Activated effector memory CD4-positive, alpha-beta T cell treated with anti-CD3 and anti-CD28 coated beads, Interleukin-2, amount 50 U/mL, for 16 hours (primary cell): ENCODE measurements at places on chromosomes 6 and 20.

DNA sequence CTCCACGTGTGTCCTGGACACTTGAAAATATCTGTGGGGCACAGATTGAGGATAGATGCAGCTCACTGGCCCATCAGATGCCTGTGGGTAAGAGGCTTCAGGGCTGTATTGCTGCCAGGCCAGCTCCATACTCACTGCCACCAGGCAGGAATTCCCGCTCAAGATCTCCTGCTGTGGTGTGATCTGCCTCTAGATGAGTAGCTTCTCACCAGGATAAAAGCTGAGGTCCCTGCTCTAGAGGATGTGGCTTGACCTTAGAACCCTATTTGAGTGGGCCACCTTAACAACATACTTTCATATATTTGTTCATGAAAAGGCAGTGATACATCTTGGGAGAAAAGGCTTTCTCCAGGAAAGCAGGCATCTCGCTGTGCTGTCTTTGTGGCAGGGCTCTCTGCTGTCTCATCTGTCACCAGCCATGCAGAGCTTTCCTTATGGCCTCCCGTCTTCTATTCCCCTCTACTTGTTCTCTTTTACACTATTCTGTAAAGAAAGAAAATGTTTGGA is 165.7 kb upstream of the RNF217 start:
- DNase-seq = no peak

- DNase-seq = no peak
These were observed 74.1 kb downstream of the HFE start for GRCh38 chr6:26161322-26161721.

DNA sequence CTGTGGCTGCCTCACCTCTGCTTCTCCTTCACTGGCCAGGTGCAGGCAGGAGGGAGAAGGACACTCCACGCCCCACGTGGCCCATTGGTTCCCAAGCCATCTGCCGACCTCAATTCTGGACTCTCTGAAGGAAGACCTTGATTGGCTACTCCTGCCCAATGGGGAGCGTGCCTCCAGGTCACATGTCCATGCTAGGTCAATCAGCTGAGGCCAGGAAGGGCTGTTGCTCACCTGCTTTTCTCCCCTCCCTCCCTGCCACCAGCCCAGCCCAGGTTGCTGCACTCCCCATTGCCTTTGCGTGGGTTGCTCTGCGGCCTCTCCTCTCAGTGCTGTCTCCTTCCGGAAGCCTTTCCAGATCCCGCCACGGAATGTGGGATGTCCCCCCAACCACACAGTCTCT is 21.9 kb upstream of the CDH4 start:
- no peak for DNase-seq

GRCh38 chr6:133623065-133623464 is 265.8 kb upstream of the TCF21 start:
- no peak for DNase-seq
